ENCODE measurements at places on chromosomes 6 and 20.

DNA sequence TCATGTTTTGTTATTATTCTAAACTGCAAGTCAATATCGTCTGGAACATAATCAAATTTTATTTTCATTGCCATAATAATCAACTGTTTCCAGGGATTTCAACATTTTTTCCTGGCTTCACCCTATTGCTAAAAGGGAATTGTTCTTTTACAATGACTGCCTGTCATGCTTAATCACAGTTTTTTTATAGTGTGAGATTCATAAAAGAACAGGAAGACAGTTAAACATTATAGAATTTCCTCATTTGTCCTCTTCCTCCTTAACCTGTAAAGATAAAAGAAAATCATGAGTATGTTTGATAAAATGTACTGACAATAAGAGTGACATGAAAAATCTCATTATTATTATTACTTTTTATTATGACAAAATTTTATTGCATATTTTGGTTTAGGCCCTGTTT lies 73.3 kb upstream of the CENPW start:
- no peak for DNase-seq

DNA sequence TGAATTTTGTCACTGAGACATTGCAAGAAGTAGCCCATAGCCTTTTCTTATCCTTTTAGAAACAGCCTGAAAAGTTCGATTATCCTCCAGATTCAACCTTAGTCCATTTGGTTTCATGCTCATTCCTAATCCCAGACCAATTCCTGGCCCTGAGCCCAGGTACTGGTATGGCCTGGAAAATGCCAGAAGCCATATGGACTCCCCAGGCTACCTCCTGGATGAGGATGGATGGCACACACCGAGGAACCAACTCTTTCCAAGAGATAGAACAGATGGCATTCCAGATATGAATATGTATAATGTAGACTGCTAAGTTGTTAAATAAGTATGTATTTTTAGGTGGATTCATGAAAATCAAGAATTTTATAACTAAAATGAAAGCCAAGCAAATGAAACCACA lies 51.6 kb upstream of the SNAP25 start:
- no peak for DNase-seq

- no peak for DNase-seq
Measured at GRCh38 chr6:54086439-54086838, 24.8 kb upstream of the MLIP start.

- DNase-seq = no peak
Measured at GRCh38 chr6:53424300-53424699, 75.5 kb upstream of the ELOVL5 start.

DNA sequence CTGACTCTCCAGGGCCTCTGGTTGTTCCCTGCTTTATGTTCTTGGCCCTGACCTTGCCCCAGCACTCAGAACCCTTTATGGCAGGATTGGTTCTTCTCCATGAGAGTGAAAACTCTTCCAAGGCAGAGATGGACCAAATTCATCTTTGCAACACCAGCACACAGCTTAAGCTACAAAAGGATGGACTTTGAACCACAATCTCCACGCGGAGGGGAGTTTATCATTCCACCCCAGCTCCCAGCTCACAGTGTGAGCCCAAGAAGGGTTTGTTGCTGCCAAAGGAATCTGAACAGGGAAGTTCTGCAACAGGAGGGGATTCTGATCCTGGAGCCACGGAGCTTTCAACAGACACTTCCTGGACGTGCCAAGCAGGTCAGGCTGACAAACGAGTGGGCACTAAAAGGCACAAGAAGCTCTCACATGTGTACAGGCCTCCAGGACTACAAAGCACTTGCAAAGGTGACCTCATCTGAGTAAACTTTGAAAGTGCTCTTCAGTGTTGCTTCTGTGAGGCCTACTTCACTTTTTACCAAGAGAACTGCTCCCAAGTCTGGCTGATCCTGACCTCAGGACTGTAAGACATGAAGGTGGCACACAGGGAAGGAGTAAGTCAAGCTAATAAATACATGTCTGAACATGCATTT lies 8.9 kb downstream of the FITM2 start:
- no peak for DNase-seq

DNA sequence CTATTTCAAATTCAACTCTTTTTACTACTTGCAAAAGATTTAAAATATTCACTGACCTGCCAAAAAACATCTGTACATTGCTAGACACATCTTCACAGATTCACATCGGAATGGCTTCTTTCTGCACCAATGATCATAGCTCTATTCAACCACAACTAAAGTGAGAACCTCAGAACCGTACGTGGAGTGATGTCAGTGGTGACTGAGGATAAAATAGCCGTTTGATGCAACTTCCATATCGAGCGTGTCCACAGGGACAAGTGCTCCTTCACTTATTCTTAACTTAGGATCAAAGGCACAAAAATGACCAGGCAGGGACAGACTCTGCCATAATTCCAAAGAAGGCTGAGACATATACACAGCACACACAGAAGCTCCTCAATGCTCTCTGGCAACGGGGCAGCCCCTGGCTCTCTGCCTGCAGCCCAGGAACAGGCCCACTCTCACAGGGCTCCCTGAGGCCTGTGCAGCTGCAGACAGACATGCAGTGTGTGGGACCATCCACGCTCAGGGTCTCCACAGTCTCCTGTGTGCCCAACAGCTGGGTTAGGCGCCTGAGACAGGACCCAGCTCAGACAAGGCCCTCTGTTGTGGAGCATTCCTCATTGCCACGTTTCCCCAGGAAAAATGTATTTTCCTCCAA lies 22.8 kb downstream of the FYN start:
- no peak for DNase-seq

DNA sequence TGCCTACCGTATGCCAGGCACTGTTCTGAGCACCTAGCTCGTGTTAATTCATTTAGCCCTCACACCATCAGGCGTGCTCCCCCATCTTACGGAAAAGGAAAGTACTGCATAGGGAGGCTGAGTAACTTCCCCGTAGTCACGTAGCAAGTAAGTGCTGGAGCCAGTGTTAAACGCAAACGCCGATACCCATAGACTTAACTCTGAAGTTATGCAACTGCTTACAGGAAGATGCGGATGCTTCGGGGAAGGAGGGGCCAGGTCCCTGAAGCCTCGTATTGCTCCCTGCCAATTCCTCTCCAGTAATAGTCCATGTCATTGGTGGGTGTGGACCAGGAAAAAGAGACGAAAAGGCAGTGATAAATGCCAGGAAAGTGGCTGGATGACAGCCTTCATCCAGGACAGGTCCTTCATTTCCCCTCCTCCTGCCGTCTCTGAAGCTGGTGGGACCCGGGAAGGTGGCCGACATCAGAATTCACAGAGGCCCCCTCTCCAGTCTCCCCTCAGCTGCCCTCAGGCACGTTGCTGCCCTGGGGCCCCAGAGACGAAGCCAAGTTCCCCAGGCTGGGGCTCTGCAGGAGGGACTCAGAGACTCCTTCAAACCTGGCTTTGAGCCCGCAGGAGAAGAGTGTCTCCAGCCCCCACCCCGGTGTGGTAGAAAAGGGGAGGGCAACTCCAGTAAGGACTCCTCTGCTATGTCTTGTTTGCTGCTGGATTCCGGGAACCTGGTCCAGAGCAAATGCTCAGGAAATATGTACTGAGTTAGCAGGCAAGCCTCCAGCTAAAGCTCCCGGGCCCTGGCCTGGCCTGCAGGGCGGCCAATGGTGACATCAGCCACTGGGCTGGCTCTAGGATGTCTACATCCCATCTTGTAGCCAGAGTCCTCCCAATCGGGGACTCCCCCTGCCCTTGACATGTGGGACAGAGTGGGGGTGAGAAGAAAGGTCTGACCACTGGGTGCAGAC lies 37.8 kb downstream of the RAB44 start:
- peak; percentile 47 for DNase-seq

- DNase-seq = no peak
Measured at GRCh38 chr20:9428292-9428607, 86.1 kb upstream of the LAMP5 start.

DNA sequence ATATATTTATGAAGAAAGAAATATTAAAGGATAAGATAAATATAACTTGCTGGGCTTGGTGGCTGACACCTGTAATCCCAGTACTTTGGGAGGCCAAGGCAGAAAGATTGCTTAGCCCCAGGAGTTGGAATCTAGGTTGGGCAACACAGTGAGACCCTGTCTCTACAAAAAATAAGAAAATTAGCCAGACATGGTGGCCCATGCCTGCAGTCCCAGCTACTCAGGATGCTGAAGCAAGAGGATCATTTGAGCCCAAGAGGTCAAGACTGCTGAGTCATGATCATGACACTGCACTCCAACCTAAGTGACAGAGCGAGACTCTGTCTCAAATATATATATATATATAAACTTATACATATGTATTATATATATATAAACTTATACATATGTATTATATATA lies 164.0 kb downstream of the MRPL14 start:
- no peak for DNase-seq

DNA sequence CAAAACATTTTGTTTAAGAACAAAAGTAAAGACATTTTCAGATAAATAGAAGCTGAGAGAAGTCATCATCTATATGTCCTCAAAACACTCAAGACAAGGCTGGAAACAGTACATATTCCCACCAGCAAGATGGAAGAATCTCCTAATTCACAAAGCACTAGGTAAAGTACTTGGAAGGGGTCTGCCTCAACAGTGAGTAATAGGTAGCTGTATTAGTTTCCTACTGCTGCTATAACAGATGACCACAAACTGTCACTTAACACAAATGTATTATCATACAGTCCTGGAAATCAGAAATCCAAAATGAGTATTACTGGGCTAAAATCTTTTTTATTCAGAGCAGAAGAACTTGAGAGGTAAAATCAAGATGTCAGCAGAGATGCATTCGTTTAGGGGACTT lies 40.6 kb downstream of the ZKSCAN8 start:
- DNase-seq = no peak

DNA sequence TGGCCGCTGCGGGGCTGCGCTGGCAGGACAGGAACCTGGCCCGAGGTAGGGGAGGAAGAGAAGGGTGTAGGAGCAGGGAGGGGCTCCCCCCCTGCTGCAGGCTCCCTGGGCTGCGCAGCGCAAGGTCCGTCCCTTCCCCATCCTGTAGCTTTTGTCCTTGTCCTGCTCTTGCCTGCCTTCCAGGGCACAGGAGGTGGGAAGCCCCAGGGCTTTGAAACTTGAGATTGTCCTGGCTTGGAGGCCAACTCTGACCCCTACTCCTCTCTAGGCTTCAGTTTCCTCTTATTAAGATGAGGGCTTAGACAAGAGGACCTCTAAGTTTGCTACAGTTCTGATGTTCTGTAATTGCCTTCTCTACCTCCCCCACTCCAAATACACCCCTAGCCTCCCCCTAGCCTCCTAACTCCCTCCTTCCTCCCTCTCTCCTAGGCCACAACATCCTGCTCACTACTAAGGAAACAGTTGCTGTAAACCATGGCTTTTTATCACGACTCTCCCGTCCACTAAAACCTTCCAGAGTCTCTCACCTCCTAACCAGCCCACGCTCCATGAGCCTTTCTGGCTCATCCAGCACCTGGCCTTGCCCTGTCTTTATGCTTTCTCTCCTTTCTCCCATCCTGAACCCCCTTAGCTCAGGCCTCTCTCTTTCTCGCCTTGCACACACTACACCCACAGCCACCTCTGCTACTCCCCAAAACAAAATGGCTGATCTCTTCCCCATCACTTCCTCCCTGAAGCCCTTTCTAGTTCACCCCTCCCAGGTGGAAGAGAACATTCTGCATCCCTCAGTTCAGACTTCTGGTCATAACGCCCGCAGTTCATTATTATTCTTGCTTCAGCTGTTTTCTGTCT lies 10.2 kb downstream of the UNC5CL start:
- no peak for DNase-seq
